ENCODE measurements at places on chromosomes 7 and 10.

GRCh38 chr7:90677486-90678404 is 81.6 kb downstream of the CDK14 start:
- no peak for DNase-seq

DNA sequence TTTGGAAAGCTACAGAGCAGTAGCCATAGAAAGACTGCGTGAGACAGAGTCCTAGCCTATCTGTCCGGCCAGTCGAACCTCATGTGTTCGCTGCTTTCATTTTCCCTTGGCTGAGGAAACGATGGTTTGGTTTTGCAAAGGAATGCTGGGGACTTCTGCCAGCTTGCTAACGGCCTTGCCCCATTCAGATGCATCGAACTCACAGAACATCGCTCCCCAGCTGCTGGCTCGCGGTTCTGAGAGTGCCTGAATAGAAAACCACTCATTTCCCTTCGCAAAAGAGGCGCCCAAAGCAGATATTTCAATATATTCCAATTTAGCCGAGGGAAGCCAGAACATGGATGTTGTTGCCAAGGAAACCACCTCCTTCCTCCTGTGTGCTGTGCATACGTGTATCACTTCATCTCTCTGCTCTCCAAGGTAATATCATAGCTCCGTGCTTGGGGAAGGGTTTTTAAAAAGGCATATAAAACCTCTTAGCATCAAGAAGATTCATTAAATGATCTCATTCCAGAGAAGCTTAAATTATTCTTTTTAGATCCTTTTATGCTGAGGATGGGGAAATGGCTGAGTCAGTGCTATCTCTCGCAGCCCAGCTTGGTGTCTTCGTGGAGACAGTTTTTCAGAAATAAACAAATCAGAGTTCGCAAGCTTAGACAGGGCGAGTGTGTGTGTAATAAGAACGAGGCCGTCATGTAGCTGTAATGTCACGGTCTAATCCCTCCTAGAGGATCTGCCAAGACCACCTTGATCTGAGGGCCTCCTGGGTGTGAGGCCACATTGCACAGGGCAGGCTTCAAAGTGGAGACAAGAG is 215.2 kb downstream of the RPS24 start:
- no peak for DNase-seq

- no peak for DNase-seq
Measured at GRCh38 chr10:67771200-67771599, 66.8 kb downstream of the DNAJC12 start.

- DNase-seq: no peak
Measured at GRCh38 chr10:85105614-85106255, 777.3 kb downstream of the CCSER2 start.

DNA sequence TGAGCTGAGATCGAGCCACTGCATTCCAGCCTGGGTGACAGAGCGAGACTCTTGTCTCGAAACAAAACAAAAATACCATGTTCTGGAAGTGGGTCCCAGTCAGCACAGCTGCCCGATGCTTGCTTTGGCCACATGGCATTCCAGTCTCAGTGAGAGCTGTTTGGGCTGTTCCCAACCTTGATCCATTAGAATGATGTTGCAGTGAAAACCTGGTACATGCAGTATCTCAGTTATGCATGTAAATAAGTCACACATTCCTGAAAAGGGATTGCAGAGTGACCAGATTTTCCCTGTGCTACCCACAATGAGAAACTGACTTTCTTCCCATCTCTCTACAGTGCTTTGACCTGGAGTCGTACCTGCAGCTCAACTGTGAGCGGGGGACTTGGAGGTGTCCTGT is 15.4 kb downstream of the ZMIZ2 start:
- DNase-seq: no peak

GRCh38 chr7:67661-68395 is 124.5 kb upstream of the FAM20C start:
- no peak for DNase-seq

DNA sequence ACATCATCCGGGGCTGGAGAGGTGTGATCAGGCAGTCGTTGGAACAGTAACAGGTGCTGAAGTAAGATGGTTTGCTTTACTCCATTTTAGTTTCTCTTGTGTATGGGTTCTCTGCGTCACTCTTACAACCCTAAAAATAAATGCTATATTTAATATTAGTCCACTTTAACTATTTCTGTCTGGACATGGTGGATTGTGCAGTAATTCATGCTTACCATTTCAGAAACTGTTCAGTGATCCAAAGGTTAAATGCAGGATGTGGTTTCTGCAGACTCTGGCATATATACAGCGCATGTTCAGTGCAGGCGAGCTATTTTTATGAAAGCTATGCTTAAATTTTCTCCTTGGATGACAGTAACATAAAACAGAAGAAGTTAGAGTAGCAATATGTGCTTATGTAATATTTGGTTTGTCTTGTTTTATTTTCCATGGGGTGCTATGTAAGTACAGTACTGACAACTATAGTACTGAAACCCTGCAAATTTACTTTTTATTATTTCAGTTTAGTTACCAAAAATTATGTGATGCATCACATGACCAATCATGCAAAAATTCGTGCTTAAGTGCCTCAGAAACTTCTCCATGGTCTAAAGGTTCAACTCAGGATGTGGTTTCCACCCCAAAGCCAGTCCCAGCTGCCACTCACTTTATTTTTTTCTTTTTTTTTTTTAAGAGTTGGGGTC is 46.6 kb upstream of the GRID1 start:
- DNase-seq: peak; percentile 33

- DNase-seq: no peak
Measured at GRCh38 chr10:70761031-70761601, 24.1 kb downstream of the TBATA start.

DNA sequence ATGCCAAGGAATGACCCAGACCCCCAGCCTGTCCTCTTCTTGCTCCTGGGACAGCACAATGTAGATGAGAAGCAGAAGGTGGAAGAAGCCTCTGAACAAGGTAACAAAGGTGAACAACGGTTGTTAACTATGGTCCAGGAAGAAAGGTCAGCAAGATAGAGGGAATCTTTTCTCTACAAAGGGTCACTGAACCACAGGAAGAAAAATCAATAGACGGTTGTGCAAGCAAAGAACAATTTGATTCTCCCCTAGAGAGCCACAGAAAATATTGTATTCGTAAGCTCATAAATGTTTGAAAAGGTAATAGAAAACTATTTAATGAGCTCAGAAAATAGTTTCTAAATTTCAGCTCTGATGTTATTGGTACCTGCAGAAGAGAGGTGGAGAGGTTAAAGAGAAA is 111.3 kb downstream of the ST8SIA6 start:
- DNase-seq: no peak

DNA sequence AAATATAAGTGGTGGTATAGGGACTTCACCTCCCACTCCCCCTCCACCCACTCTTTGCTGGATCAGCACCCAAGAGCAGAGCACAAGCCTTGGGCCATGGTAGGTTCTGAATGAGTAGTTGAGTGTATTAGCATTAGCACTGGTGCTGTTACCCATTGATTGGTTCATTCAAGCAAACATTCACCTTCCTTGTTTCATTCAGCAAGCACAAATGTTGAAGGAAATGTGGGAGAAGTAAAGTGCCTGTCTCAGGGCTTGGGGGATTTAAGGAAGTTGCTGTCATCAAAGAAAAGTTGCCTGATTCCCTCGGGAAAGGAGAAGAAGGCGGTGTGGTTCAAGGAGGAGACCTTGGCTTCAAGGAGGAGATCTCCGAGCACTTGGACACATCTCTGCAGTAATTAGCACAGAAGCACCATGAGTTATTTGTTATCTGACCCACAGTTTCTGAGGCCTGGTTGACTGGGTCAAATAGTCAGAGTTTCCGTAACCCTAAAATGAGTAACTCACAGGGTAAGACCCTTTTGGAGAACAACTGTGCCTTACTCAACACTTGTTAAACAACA is 17.3 kb downstream of the IL2RA start:
- no peak for DNase-seq

DNA sequence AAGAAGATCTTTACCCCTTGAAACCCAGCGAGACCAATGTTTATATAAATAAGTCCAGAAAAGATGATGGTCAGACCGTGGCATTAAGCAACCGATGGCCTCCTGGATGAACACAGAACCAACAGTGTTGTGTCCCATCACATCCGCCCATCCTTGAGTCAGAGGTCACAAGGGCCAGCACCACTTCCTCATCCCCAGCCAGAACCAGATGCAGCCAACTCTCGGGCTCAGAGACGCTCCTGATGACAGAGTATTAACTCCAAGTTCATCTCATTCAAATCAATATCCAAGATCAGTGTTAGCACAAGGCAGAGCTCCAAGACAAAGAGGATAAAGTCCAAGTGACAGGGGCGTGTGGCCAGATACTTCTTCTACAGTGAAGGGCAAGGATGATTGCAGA is 63.5 kb downstream of the FAM53B start:
- DNase-seq: no peak

- DNase-seq: no peak
Measured at GRCh38 chr10:123944661-123945060, 53.1 kb upstream of the CPXM2 start.

DNA sequence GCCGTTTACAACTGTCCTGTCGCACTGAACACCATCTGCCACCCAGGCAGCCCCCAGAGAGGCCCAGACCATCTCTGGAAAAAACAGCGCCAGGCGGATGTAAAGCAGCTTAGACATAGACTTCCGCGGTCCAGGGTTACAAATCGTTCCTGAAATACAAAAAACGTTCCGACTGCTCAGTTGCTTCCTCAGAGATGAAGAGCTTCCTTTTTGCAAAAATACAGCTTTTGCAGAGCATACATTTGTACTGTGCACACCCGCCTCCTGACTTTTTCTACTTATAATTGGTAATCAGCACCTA is 11.4 kb downstream of the DAGLB start:
- peak; percentile 22 for DNase-seq

GRCh38 chr7:130946114-130946513 is 212.1 kb upstream of the KLF14 start:
- peak; percentile 1 for DNase-seq

DNA sequence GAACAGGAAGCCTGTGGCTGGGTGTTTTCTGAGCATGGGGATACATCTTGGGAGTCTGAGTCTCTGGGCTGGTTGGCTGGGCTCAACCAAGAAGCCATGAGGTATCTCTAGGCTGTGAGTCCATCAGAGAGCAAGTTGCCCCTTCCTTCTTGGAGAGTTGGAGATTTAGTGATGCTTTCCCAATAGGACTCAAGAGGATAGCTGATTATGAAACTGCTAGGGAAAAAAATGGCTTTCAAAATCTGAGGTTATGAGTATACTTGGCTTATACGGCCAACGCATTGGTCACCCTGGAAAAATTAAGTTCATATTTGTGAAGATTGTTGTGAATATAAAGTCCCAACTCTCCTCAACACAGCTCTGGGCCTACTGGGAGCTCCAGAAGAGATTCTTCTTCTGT is 162.7 kb upstream of the KMT2E start:
- DNase-seq: no peak

DNA sequence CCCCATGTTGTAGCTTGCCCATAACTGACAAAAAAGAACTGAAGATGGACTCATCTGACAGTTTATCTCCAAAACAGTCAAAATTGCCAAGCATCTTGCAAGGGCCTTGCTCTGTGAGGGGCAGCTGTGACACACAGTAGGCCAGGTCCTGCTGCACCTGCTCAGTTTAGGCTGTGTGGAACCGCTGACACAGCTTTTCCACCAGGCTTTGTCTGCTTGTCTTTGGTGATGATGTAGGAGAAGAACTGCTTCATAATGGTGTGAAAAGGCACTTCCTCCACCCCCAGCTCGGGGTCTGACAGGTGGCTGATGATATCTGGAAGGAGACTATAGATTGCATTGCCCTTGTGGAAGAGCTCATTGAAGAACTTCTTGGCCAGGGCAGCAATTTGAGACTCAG is 92.6 kb downstream of the NPSR1 start:
- no peak for DNase-seq

DNA sequence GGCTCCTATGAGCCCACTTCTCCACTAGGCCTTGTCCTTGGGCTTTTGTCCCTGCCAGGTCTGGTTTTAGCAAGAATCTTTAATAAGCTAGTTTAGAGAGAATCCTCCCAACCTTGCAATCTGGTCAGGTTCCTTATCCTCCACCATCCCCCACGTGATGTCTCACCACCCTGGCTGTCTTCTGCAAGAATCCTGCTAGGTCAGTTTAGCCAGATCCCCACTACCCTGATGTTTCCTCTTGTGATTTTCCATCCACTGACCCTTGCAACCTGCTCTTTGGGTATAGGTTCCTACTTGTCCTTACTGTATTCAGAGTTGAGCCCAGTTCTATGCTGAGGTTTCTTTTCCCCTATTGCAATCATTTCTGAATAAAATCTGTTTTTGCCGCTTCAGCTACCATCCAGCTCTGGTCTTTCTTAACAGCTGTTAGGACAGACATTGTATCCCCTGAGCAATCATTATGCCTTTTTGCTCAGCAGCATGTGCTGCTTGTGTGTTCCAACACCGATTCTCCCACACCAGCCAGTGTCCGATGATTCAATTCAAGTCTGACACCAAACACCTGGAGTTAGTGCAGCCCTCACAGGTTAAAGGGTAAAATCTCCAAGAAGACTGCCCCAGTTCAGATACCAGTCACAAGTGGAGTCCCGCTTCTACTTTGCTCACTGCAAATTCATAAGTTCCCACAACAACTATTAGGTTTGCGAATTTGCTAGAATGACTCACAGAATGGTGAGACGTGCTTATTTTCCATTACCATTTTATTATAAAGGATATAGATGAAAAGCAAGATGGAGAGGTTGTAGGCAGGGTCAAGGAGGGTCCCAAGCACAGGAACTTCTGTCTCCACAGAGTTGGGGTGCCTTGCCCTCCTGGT is 62.2 kb upstream of the ADCY1 start:
- no peak for DNase-seq

GRCh38 chr10:123318516-123318915 is 164.3 kb downstream of the BUB3 start:
- DNase-seq: no peak

DNA sequence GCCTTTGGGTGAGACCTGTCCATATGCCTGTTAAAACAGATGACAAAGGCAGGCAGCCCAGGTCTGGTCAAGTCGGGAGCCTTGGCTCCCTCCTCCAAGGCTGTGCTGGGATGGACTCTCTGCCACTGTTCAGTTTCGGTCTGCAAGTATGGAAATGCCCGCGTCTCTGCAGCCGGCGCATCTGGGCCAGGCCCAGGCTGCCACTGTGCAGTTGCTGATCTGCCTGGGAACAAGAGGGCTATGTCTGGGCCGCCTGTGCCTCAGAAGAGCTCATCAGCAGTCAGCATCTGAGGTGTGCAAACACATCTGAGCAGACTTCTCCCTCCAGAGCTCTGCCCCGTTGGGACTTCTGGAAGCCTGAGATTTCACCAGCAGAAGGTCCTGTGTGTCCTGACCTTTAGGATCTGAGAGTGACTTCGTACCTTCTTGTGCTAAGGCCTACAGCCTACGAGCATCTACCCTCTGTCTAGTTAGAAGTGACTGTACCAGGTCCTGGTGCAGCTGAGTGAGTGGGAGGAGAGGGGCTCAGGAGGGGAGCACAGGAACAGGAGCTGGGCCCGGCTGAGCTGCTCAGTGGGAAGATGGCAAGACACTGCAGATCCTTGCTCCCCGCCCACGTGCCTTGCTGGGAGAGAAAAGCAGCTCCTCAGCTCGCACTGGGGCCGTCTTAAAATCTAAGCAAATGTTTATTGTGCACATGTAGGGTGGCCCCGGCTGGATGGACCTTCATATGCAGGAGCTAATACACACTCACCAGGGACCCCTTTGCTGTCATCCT is 50.9 kb downstream of the DOCK1 start:
- no peak for DNase-seq

- no peak for DNase-seq
Measured at GRCh38 chr10:62772186-62772974, 32.1 kb upstream of the ADO start.

Measured in CD4-positive, alpha-beta T cell treated with Interleukin-21 for 1 hour (primary cell).